Foreskin keratinocyte (primary cell): ENCODE measurements at places on chromosomes 12 and 14. TPM values are rescaled to one million over a fixed set of nuclear protein-coding genes. Genes with fewer than 3 reads are reported as not detected.

The CRIP1 gene
- 4.2 and 5.4 TPM in 2 replicates for total RNA-seq

The TNS2 gene
- 1.5 and 4.3 TPM in 2 replicates for total RNA-seq

The TMEM119 gene
- not detected in 2 replicates for total RNA-seq

The FITM1 gene
- total RNA-seq = 0.32 and 0.37 TPM in 2 replicates

The SSPN gene
- total RNA-seq = 0.49 and 0.51 TPM in 2 replicates

GRCh38 chr14:99179946-99180345 is 92.1 kb downstream of the BCL11B start:
- DNase-seq = no peak

DNA sequence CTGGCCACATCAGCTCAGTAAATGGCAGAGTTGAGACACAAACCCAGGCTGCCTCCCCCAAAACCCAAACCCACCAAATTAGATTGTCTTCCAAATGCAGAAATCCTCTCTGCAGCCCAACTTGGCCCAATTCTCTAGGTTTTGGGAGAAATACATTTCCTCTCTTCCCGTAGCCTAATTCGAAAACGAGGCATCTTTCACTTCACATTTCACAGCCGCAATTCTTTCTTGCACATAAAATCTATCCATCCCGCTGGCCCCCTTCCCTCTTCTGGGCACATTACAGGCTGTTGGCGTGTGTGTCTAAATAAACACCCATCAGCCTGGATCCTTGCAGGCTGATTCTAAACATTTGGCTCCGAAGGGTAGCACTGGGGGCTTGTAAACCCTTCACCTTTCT is 83.8 kb upstream of the VRK1 start:
- no peak for DNase-seq

- DNase-seq = no peak
These were observed 400.8 kb upstream of the PRICKLE1 start for GRCh38 chr12:42990387-42990786.

DNA sequence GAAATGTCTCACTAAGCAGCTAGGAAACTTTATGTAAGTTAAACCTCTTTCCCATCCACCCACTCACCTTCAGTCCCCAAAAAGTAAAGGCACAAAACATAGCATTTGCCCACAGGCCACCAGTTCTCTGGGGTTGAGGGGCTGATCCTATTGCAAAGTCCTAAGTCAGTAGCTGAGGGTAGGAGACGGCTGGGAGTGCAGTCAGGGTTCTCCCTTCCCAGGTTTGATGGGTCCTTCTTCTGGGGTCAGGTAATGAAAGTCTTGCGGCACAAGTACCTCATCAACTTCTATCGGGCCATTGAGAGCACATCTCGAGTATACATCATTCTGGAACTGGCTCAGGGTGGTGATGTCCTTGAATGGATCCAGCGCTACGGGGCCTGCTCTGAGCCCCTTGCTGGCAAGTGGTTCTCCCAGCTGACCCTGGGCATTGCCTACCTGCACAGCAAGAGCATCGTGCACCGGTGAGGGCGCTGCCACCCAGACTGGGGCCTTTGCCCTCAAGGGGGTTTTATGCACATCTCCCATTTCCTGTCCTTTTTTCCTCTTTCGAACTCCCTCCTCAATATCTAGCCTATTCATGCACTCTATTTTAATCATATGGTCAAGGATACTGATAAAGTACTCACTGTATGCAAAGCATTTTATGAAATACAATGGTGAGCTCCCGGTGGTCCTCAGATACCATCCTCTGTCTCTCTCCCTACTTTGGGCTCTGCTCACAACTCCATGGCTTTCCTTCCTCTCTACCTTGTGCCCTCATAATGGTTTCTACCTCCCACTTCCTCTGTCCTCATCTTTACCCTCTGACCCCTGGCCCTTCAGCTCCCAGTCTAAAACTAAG is 986 bp downstream of the TSSK4 start:
- no peak for DNase-seq

GRCh38 chr12:111453071-111453989 is 47.6 kb downstream of the SH2B3 start:
- DNase-seq = no peak

DNA sequence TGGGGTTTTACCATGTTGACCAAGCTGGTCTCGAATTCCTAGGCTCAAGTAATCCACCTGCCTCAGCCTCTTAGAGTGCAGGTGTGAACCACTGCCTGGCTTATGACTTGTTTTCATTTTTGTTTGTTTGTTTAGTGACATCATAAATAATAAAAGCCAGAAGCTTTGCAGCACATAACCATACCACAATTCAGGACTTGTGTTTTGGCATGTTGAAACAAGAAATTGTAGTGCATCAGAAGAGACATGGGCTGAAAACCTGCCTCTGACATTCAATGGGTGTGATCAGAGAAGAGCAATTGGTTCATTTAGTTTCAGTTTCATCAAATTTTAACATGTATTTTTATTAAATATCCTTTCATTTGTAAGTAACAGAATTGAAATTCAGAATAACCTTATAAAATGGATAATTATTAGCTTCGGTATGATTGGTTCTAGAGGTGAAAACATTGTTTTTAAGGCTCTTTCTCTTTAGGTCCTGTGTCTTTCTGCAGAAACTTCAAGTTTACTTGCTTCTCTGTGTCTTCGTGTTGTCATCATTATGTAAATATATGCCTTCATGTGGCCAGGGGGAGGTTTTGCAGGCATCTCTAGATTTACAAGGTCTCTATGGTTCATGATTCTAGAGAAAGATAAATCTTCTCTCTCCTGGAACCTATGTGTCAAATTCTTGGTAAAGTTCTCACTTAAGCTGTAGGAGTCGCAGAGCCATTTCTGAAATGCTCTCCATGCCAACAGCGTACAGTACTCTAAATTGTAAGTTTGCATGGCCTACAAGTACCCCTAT is 312.0 kb downstream of the KCNC2 start:
- DNase-seq = peak; percentile 84

GRCh38 chr14:69313176-69313575 is 53.2 kb downstream of the GALNT16 start:
- DNase-seq = no peak

DNA sequence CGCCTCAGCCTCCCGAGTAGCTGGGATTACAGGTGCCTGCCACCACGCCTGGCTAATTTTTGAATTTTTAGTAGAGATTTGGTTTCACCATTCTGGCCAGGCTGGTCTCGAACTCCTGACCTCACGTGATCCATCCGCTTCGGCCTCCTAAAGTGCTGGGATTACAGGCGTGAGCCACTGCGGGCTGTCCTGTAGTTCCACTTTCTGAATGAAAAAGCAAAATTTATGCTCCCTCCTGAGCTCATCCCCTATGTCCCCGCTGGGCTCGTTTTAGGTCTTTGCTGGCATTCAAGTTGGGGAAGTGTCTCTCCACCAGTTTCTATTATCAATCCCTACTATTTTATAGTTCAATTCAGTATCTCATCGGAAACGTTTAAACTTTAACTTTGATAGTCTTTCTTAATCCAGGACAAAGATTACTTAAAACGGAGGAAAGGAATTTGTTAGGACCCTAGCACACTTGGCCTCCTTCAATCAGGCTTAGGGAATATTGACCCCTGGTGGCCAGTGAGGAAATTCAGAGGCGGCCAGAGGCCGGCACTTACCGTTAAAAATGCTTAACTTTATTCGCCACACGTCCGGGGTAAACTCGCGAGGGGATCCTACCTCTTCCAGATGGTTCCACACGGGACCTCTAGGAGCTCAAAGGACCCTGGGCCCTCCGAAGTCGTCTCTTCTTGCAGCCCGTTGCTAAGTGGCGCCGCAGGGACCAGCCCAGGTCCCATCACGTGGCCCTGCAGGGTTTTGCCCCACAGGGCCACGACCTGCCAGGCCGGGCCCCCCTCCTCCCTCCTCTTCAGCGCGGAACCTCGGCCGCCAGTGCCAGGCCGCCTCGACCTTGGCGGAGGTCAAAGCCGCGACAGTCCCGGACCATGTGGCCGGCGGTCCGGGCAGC is 11.4 kb upstream of the DNAL1 start:
- no peak for DNase-seq

- peak; percentile 52 for DNase-seq
These were observed 3.5 kb downstream of the LPAR5 start for GRCh38 chr12:6632026-6632983.

- peak; percentile 23 for DNase-seq
These were observed 259.6 kb upstream of the ALG10B start for GRCh38 chr12:38056701-38057689.

- no peak for DNase-seq
These were observed 42.1 kb downstream of the SCARB1 start for GRCh38 chr12:124821252-124822200.

- no peak for DNase-seq
These were observed 11.3 kb upstream of the FAM222A start for GRCh38 chr12:109702111-109702841.

- DNase-seq = peak; percentile 5
These were observed 133.2 kb upstream of the NOVA1 start for GRCh38 chr14:26730929-26731618.

DNA sequence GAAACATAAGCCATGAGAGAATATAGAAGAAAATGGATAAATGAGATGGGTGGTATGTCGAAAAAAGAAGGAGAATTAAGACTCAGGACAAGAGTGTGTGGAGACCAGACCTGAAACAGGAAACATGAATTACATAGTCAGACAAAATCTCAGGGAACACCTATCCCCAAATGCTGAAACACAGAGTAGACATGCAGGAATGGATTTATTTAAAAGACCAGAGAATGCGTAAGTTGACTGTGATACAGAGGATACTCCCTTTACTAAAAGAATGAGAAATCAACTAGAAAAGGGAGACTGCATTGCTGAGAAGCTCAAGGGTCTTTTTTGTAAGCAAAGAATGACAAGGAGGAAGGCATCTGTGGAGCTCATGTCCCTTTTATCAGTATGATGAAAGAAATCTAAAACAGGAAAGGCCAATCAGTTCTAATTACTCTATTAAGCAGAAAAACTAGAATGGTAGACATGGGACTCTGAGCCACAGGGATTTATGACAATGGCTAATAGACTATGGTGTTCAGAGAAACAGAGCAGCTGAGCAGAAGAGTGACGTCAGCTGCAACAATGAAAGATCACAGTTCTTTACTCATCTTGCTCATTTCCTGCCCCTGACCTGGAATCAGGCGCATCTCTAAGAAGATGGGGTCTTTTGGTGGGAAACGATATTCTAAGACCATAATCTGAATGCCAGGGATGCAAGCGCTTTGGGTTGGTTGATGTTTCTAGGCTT is 138.9 kb upstream of the DHRS4 start:
- DNase-seq = no peak

- DNase-seq = peak; percentile 40
These were observed 4.8 kb downstream of the YBX3 start for GRCh38 chr12:10718279-10718821.

- no peak for DNase-seq
These were observed 933.7 kb downstream of the GALC start for GRCh38 chr14:87059060-87059839.

DNA sequence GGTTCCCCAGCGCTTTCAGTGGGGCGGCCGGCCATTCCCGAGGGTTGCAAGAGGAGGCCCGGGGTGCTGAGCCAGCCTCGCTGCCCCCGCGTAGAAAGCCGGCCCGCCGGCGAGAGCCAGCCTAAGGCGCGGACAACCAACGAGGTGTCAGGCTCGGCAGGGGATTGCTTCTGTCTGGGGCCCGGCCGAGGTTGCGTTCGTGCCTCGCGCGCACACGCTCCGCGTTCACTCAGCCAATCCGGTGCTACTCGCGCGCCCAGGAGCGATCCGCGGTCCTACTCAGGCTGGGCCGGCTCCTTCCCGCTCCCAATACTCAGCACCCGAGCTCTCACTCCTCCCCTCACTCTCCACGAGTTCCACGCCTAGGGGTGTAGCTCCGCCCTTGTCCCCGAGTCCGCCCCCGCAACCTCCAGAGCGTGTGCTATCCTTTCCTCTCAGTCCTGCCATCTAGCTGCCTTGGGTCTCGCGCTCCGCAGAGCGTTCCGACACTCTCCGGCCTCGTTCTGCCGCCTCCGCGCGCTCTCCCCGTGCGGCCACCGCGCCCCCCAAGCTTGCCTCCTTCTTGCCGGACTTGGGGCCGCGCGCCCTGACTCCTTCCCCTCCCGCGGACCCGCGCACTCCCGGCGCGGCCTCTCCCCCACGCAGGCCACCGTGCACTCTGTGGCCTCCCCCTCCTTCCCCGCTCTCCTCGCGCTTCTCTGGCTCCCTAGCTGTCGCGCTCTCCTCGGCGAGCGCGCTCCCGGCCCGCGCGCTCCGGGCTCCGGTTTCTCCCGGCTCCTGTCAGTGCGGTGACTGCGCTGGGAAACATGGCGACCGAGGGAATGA is at the start of gene GPHN:
Gene GPHN (plus strand): TSS at position 426 of the 825 bp plus-strand sequence.
- peak; percentile 98 for DNase-seq

GRCh38 chr14:100773331-100774163 is 46.9 kb downstream of the DLK1 start:
- DNase-seq = no peak

DNA sequence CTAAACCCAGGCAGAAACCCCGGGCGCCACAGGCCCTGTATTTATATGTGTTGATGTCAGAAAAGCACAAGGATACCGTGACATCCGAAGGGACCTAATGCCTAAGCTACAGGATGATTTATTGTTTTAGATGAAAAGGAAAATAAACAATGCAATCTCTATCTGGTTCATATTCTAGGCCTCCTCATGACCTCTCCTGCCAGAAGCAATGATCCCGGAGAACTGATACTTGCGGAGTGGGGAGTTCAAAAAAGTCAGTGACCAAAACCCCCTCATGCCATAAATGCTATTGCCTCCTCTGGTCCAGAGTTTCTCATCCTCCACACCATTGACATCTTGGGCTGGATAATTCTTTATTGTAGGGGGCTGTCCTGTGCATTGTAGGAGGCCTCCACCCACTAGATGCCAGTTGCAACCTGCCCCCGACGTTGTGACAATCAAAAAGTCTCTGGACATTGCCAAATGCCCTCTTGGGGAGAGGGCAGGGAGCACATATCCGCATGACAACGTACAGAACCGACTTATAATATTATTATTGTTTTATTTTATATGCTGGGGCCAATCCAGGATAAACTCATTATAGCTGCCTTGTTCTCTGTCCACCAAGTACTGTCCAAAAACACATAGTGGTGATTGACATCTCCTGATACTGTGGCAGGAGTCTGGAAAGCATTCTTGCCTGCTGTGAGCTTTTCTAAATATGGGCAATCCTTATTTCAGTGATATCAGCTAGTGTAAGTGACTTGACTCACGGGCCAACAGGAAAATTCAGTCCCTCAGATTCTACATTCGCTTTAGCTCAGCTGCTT is 1.1 kb upstream of the CSRP2 start:
- DNase-seq = no peak

DNA sequence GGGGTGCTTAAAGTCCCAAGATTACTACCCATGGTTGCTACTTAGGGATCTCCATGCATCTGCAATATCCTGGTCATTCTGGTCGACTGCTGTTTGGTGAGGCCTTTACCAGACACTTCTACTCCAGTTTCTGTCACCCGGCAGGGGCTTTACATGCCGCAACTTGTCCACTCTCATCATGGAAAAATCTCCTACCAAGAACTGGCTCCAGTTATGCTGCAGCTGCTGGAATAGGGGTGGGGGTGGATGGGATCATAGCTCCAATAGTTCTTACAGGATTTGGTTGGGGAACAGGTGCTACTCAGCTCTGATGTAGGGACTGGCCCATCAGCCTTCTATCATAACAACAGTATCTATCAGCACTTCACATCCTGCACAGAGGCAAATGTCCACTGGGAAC is 51.6 kb downstream of the SPTB start:
- DNase-seq = peak; percentile 26
